ENCODE measurements at places on chromosomes 13 and 19.

DNA sequence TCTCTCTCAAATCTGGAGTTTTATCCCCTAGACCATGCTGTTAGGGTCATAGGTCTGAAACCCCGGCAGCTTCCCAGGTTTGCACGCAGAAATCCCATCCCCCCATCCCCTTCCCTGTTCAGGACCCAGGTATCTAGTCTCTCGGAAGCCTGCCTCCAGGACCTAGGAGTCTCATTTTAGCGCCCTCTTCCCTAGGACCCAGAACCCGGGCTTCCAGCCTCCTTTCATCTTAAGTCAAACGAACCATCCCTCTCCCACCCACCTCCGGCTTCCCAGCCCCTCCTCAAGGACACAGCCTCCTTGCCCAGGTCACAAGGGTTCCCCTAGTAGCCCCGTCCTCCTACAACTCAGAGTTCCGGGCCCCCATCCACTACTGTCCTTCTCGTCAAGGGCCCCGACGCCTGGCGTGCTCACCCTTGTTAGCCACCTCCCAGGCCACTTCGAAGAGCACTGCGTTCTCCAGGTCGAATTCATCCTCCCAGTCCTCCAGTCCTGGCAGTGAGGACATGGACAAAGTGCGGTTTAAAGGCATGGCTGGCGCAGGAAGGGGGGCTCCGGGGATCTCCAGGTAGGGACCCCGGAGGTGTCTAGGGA is 431 bp downstream of the GYS1 start:
- no peak for DNase-seq

- DNase-seq: no peak
These were observed 168.8 kb downstream of the OLFM4 start for GRCh38 chr13:53197424-53197823.

- DNase-seq: no peak
These were observed 787.3 kb upstream of the KLHL1 start for GRCh38 chr13:70895599-70895998.

- DNase-seq: no peak
These were observed 109.5 kb downstream of the DNAJC15 start for GRCh38 chr13:43132911-43133310.

- no peak for DNase-seq
These were observed 64.9 kb downstream of the CRYL1 start for GRCh38 chr13:20460761-20461160.

DNA sequence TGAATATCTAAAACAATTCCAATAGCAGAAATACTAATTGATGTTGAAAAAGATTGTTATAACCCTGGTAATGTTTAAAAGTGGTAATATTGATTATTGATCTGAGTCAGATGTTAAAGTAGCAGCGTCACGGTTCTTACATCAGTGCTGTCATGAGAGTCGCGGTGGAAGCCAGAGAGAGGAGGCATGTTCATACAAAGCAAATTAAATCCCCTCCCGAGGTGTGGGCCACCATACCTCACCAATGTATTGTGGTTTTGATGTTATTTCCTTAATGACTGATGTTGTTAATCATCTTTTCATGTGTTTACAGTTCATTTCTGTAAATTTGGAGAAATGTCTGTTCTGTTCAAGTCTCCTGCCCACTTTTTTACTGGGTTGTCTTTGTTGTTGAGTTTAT is 11.2 kb downstream of the ZNF317 start:
- peak; percentile 11 for DNase-seq

GRCh38 chr13:76751278-76751677 is 134.9 kb downstream of the KCTD12 start:
- no peak for DNase-seq

DNA sequence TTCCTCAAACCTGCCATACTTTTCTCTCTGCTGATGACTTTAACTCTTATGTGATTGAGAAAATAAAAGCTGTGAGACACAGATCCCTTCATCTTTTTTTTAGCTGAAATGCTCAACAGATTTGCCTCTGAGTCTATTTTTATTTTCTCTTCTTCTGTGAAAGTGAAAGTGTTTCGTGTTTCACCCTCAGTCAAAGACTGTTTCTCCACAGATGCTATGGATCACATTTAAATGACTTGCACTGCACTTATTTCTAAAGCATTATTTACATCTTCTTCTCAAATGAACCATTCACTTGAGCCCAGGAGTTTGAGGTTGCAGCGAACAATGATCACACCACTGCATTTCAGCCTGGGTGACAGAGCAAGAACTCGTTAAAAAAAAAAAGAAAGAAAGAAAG is 890.1 kb upstream of the PCDH20 start:
- no peak for DNase-seq

DNA sequence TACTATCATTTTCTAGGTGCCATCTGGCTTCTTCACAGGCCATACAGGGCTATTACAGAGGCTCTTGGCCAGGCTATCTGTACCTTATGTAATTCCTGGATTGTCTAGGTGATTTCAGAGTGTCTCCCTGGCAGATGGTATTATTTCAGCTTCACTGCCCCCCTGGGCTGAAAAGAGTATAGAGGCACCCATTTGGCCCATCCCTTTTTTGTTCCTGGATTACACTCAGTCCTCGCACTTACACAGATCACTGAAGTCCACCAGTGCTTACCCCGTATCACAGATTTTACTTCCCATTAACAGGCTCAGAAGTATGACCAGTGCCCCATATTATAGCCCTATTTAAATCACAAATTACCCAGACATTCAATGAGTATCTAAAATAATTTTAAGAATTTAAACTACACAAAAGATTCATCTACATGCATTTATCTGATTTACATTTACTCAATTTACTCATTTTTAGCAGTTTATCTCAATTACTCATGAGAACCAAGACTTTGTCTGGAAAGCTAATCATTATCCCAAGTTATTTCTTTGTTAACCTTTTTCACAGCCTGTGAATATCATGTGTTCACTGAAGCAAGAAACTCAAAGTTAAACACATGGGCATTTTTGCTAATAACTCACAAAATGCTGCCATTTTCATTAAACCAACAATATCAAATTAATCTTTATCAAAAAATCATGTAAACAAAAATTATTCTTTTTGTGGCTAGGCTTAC is 121.0 kb downstream of the PCDH20 start:
- no peak for DNase-seq

- DNase-seq: no peak
These were observed 47.0 kb upstream of the C13orf46 start for GRCh38 chr13:114020750-114021463.

GRCh38 chr13:104671901-104672300 is 1605.7 kb upstream of the SLC10A2 start:
- DNase-seq: no peak

GRCh38 chr19:50873056-50873455 is at the start of gene KLK2:
Gene KLK2, plus strand, starts transcription at chr19:50873439. Its CDS starts 35 bp downstream, at chr19:50873474.
- DNase-seq: no peak

GRCh38 chr13:37149380-37149779 is 43.9 kb upstream of the CSNK1A1L start:
- no peak for DNase-seq

GRCh38 chr13:50684366-50684765 is 159.1 kb downstream of the DLEU7 start:
- no peak for DNase-seq

DNA sequence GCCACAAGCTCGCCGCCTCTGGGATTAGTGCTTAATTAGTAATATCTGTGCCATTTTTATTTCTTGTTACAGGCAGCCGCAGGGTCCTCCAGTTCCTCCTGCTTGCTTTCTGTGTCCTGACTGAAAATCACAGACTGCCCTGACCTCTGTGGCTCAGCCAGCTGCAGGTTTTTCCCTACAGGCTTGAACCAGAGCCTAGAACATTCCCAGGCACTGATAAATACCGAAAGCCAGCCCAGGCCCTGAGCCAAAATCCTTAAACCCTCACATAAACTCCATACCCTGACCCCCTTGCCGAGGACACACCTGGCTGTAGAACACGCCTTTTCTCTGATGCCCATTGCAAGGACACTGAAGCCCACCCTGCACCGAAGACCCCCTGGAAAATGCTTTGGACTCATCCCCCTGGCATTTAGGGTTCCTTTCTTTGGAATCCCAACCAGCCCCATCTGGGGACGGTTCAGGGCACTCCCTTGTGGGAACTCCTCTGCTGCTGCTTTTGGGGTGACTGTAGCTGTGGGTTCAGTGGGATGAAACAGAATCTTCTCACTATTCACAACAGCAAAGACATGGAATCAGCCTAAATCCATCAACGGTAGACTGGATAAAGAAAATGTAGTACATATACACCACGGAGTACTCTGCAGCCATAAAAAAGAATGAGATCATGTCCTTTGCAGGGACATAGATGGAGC is 15.5 kb downstream of the DPP9 start:
- DNase-seq: no peak

DNA sequence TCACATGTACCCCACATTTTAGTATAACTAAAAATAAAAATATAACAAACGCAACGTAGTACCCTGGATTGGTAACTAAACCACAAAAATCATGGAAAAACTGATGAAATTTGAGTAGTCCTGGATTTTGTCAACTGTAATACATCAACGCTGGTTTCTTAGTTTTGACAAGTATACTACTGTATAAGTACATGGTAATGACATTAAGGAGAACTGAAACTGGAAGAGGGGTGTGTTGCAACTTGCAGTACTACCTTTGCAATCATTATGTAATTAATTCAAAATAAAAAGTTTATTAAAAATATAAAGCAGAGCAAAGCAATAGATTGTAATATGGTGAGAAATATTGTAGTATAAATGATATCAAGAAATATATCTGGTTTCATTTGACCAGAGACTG is 1158.0 kb upstream of the SPRY2 start:
- no peak for DNase-seq

DNA sequence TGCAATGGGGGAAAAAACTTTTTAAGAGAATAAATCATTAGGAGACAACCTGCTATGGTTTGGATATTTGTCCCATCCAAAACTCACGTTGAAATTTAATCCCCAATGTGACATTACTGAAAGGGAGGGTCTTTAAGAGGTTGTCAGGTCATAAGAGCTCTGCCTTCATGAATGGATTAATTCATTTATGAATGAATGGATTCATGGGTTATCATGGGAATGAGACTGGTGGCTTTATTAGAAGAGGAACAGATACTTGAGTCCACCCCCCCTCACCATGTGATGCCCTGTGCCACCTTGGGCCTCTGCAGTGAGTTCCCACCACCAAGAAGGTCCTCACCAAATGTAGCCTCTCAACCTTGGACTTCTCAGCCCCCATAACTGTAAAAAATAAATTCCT is 37.0 kb upstream of the DCT start:
- DNase-seq: no peak

DNA sequence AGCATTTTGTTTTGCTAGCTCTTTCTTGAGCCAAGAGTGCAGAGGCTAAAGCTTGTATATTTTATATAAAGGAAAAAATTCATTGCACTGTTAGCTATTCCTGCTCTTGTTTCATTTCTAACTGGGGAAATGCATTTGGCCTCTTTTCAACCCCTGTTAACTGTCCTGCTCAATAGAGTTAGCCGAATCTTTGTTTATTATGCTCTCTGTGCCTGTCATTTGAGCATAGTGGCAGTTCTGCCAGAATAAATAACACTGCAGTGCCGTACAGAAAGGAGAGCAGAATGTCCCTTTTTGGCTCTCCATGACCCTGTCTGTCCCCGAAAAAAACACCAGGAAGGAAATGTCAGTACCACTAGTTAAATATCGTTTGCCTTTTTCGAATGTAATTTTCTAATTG is 350.8 kb downstream of the MYO16 start:
- DNase-seq: no peak

DNA sequence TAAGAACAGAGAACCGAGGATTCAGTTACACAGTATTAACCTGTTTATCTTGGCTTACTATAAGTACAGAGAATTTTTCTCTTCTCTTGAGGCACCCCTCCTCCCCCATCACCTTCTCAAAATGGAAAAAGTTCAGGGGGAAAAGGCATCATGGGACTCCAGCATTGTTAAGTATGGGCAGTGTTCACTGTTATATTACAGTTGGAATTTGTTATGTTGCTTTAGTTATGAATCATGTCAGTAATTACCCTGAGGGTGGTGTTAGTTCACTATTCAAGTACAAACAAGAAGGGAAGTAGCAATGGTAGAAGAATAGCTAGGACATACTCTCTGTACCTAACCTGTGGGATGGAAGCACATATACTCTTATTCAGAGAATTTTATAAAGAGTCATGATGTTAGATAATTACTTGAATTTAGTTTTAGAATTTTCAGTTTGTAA is 12.0 kb downstream of the LPAR6 start:
- DNase-seq: peak; percentile 41

DNA sequence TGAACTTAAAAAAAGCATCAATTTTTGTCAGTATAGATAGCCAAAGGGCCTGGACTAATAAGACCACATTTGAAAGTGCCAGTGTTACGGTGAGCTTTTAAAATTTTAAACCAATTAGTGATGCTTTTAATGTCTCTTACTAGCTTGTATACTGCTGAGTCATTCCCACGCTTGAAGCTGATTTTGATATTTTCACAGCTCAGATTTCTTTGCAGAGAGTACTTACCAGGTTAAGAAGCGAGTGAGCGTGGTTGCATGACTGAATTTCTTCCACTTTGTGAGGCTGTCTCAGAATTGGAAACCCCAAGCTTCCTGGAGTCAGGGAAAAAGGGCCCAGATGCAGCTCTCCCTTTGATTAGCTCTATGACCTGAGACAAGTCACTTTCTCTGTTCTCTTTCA is 74.5 kb upstream of the NBEA start:
- no peak for DNase-seq

- DNase-seq: peak; percentile 69
These were observed 148.4 kb downstream of the KATNAL1 start for GRCh38 chr13:30158774-30159445.

DNA sequence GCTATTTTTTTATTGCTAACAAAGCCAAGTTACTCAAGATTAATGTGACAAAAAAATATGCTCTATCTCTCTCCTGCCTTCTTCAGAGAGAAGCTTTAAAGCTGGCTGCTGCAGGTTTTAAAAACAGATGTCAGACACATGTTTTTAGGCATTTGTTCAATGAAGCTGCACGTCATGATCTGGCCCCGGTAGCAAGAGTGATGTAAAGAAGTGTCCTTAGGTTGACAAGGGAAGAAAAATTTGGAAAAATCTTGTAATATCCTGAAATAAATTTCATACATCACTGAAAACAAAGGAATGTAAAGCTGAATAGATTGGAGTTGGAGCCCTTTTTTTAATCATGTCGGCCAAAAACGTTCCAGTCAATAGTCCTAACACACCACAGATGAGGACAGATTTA is 531.4 kb upstream of the NBEA start:
- no peak for DNase-seq

- DNase-seq: no peak
These were observed 666 bp downstream of the CELF5 start for GRCh38 chr19:3225169-3225485.

- DNase-seq: no peak
These were observed 8.1 kb upstream of the KPTN start for GRCh38 chr19:47492137-47492533.

DNA sequence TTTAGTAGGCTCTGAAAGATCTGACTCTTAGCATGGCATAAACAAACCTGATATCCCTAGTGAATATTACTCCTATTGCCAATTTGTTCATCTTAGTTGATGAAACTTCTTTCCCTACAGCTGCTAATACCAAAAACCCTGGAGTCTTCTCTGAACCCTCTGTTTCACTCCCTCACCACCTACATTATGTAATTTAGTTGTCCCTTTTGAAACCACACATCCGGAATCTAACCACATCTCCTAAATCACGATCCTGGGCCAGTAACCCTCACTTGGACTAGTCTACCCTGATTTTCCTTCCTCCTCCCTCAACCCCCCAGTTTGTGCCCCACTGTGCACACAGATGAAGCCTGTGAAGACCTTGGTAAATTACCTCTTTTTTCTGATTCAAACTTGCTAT is 1.2 kb downstream of the ZNF256 start:
- no peak for DNase-seq
